RKO (cell line): ENCODE measurements at places on chromosomes 6 and 20.
A peak's percentile ranks its signal among the peaks of the same experiment; 100 is the strongest.

GRCh38 chr6:135006386-135006914, 48.2 kb downstream of the HBS1L start:
- peak; percentile 19 for DNase-seq

DNA sequence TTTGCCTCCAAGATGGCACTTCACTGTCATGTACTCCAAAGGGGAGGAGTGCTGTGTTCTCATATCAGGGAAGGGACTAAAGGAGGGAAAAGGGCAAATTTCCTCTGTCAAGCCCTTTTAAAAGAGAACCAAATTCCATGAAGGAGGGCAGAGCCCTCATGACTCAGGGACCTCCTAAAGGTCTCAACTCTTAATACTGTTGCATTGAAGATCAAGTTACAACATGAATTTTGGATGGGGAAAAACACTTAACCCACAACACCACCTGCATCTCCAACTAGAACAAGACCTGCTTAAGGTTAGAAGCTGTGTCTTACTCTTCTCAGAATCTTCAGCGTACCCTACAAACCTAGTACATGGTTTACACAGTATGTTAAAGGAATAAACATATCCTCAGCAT, 23.7 kb upstream of the FBXO30 start:
- no peak for DNase-seq

DNA sequence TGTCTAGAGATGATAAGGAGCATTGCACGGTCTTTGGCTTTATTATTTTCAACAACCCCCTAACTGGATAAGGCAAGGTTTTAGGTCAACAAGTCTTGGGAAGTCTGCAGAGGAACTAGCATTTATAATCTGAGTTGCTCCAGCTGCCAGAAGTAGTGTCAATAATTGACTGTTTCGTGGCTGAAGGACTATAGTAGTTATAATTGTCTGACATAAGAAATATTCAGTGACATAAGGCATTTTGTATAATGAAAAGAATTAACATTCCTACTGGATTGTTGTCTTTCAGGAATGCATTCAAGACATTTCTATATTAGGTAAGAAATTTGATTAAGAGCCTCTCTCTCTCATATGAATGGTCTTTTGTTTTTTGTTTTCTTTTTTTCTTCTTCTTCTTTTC, 136.9 kb upstream of the SGK1 start:
- DNase-seq: no peak

GRCh38 chr6:52543262-52543661, 33.6 kb downstream of the TRAM2 start:
- no peak for DNase-seq

DNA sequence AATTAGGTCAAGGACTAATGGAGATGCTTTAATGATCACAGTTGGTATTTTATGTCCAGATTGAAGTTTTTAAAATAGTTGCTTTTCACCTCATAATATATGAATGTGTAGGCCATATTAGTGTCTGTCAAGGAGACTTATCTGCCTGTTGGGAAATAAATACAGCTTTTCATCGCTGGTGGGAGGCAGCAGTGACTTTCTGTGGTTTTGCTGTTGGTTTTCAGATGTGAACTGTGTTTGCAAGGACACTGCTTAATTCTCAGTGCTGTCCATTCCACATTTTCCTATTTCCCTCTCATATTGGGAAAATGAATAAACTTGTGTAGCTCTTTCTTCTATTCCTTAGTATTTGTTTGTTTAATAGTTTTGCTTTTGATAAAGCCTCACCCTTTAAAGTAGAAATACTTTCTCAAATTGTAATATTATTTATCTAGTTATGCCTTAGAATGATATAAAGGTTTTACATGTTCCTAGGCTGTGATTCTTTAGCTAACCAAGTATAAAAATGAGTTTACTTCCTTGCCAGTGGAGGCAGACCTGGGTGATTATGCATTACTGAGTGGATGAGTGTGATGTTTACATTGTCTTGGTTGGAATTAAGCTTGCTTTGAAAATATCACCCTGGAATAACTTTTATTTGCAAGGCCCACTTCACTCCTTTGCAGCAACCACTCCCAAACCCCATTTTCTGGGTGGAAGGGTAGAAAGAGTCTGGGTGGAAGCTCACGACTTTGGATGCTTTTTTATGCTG, 3.3 kb downstream of the PLCB4 start:
- no peak for DNase-seq

- DNase-seq: no peak
Measured at GRCh38 chr20:53032478-53032932, 60.3 kb downstream of the TSHZ2 start.

DNA sequence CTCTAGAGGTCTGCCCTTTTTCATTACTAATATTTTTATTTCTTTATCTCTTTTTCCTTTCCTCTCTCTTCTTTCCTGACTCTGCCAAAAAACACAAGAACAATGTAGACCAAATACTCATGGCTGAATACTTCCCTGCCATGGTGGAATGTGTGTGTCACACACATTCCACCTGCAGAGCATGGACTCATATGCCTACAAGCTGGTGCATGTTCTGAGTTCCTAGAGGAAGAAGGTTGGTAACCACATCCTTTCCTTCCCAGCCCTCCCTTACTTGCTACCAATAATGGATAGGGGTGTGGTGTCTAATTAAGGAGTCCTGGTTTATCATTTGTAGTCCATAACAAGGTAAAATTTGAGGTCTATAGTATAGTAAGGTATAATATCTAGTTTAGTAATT, 15.2 kb upstream of the CST9L start:
- no peak for DNase-seq

DNA sequence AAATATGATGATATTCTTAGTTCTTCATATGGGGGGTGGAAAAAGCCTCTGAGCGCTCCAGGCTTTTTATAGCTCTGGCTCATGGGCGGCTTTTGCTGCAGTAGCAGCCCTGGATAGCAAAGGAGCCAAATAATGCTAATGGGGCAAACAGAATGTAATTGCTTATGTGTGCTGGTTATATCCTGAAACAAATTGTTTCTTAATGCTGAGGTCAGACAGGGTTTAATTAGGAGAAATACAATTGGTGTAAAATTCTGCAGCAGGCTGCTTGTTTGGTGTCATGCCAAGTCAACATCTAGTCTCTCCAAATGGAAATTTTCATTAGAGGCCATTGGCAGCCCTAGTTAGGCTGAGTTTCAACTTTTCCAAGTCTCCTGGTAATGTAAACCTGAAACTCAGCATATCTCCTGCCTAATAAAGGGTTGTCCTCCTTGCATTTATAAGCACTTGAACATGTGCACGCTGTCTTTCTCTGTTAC, 530.1 kb upstream of the NOX3 start:
- no peak for DNase-seq

DNA sequence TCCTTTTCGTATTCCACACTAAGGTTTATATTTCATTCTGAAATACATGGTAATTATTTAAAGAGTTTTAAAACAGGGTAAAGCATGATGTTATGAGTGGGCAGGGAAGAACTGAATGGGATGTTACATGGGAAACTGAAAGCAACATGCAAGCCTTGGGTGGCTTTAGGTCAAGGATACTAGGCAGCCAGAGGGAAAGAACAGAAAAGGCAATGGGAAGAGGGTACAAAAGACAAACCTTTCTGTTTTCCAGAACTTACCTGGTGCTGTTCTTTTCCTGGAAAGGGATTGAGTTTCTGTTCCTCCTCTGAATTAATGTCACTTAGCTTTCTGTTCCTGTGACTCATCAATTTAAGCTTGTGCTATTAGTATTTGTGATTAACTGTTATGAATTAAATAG, 71.2 kb upstream of the SMIM8 start:
- no peak for DNase-seq

GRCh38 chr6:3838992-3839867, 9.9 kb upstream of the FAM50B start:
- no peak for DNase-seq

DNA sequence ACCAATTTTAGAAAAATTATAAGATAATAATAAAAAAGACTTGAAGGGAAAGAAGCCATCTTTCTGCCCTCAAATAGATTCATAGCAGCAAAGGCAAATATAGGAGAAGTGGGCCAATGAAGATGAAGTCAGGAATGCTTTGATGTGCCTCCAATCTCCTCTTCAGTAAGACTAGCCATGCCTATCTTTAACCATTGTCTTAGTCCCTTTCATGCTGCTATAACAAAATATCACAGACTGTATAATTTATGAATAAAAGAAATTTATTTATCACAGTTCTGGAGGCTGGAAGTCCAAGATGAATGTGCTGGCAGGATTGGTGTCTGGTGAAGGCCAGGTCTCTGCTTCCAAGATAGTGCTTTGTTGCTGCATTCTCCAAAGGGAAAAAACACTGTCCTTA, 18.8 kb upstream of the SLC17A3 start:
- DNase-seq: no peak

- DNase-seq: peak; percentile 74
Measured at GRCh38 chr6:30325873-30326525, 728 bp upstream of the TRIM39 start.

- DNase-seq: no peak
Measured at GRCh38 chr6:82957868-82958245, 107.8 kb downstream of the UBE3D start.

DNA sequence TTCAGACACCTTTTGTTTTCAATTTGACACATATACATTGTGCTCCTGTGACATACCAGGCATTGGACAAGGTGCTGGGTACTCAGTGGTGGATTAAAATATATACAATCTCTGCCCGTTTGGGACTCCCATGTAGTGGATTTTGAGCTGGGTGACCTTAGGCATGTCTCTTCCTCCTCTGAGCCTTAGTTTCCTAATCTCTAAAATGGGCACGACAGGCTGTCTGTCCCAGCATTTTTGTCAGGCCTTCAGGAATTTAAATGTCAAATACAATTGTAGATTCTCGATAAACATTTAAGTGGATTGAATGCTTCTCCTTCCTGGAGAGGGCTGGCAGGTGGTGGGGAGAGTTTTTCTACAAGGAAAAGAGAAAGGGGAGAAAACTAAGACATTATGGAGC, 22.6 kb downstream of the CDH22 start:
- DNase-seq: no peak

GRCh38 chr6:100057941-100058340, 63.9 kb upstream of the MCHR2 start:
- no peak for DNase-seq

DNA sequence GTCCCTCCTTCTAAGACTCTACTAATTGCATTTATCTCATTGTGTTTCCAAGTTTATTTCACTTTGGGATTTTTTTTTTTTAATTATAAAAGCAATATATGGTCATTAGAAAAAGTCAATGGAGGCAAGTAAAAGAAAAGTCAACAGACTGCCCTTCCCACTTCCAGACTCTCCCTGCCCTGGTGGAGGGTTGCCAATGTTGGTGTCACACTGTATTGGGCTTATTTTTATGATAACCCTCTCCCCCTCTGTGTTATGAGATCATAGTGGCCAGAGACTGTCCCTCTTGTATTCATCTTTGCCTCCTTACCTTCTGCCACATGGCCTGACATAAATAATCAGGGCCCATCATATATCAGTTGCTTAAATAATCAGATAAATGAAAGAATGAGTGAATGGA, 63.4 kb downstream of the LRRC1 start:
- DNase-seq: no peak

DNA sequence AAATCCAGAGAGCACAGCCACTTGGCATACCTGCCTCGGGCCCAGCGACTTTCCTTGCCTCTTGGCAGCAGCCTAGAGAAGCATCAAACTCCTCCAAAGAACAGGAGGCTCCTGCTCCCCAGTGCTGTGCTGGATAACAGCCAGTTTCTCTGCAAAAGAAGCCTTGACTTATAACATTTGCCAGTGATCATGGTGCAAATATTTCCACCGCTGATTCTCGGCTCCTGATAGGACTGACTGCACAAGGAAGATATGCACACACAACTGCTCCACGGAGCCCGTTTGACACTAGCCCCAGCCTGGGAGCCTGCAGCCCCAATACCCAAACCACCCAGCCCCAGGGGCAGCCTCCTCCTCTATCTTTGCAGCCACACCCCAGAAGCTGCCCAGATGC, 17.5 kb downstream of the ACSS1 start:
- no peak for DNase-seq

- no peak for DNase-seq
Measured at GRCh38 chr6:15132167-15132566, 113.7 kb upstream of the JARID2 start.

GRCh38 chr20:63580796-63581461, 6.9 kb upstream of the HELZ2 start:
- peak; percentile 60 for DNase-seq

DNA sequence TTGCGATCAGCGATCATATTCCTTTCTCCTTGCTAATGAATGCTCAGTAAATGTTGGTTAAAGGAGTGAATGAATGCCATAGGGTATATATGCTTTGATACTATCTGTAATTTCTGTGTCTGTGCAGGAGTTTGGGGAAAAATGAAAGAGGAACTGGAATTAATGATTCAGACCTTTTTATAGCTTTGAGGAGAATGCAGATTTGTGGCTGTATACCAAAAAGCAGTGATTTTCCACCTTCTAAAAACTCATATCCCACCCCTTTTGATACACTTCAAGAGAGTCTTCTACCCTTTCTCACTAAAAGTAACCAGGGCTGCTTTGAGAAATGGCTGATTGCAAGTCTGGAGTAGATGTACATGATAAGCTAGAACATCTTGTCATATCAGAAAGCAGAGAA, 26.6 kb upstream of the SUMO4 start:
- no peak for DNase-seq

GRCh38 chr6:147508866-147509608, 547 bp downstream of the SAMD5 start:
- DNase-seq: peak; percentile 1

DNA sequence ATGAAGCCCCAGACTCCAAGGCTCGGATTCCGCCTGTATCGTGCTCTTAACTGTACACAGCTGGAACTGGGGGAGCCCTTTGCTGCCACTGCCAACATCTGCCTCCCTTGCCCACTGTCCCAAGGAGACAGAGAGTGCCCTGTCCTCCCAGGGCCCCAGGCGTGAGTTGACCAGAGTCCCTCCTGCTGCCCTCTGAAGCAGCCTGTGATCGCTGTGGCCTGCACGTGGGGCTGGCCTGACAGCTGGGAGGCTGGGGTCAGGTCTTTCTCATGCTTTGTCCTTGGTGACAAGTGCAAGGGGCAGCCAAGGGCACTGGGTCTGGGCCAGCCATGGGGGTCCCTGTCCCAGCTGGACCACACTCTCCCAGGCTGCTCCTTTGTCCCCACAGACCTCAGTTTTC, 44.3 kb downstream of the KIAA1755 start:
- DNase-seq: no peak
